ENCODE measurements at places on chromosomes 12 and 14. TPM values are rescaled to one million over a fixed set of nuclear protein-coding genes. Genes with fewer than 3 reads are reported as not detected.

The BTBD6 gene
- 51.3 TPM for total RNA-seq

The DEPDC4 gene
- total RNA-seq = 0.66 TPM

The KLRK1 gene
- total RNA-seq = 141 TPM

The GALNT6 gene
- total RNA-seq = 5.3 TPM

The DENR gene
- total RNA-seq = 44.7 TPM

The GOLGA5 gene
- total RNA-seq = 24.3 TPM

The MYO1H gene
- not detected for total RNA-seq

DNA sequence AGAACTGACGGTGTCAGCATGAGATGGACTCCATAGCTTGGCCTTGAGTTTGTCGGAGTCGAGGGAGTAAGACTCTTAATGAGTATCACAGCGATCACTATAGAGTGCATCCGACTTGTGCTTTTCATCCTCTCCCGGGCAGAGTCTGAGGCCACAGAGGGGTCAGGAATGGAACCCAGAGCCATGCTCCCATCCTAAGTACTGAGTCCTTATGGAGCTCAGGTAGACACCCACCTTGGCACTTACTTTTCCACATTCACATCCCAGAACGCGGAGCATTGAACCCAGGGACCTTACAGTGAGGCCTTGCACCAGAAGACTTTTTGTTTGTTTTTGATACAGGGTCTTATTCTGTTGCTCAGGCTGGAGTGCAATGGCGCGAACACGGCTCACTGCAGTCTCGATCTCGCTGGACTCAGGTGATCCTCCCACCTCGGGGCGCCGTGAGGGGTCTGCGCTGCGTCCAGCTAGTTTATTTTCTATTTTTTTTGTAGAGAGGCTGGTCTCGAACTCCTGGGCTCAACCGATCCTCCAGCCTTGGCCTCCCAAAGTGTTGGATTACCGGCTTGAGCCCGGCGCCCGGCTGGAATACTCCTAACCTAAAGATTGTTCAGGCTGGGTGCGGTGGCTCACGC lies 719 bp upstream of the SRSF9 start:
- no peaks in the 10 kb centered on the region for H3K27me3 ChIP-seq
- H3K4me1 ChIP-seq = peaks cover 38% of the 10 kb centered on the region
- peak overlapping the region; percentile 80 for H3K4me3 ChIP-seq
- peak overlapping the region; percentile 62 for H3K27ac ChIP-seq

DNA sequence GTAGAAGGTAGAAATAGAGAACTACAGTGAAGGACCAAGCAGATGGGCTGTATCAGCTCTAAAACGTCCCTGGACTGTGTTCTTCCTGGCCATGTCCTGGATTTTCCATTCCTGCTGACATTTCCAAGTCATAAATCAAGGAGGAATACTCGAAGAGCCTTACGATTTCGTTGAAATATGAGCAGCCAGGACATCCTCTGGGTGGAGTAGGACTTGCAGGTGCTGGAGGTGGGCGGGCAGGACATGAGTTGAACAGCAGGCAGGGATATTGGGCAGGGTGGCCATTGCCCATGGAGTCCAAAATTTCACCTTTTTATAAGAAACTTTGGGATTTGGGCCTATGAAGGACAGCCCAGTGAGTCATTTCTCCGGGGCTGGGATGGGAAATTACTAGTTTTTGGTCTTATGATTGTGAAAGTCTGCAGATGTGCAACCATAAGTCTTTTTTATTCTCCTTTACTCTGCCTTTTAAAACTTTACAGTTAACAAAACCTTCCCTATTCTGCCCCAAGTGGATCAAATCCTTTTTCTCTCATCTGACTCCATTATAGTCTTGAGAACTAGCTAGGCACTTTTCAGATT lies 88.8 kb downstream of the TMX1 start:
- DNase-seq = no peak
- H3K4me1 ChIP-seq = no peaks in the 10 kb centered on the region
- no peak overlapping the region for H3K4me3 ChIP-seq
- H3K27me3 ChIP-seq = no peaks in the 10 kb centered on the region
- H3K27ac ChIP-seq = no peak overlapping the region

DNA sequence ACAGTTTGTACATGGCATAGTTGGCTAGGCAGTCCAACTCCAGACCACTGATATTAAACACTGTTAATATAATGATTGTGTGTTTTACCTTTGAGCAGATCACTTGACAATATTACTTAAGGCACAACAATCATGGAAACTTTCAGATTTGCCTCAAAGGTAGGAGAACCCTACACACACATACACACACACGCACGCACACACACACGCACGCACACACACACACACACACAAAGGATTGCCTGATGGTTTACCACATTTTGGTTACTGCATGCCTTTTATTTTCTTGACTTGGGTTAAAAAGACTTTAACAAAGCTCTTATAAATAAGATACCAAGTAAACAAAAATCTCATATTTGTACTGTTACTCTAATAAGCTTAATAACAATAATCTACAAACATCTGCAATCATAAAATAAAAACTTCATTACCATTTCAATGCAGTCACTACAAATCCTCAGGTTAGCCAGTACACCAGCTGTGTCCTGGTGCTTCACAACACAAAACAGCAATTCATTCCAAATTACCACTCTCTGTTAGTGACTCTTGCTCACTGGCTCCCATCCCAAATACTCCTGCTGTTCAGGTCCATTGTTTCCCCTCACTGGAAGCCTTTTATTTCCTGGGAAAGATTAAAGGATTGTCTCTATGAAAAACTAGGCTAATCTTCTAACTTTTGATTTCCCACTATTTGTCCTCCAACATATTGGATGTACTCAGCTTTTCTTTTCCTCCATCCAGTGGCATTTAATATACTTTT lies 175.2 kb upstream of the ATP2B1 start:
- no peak for DNase-seq
- no peaks in the 10 kb centered on the region for H3K36me3 ChIP-seq
- no peaks in the 10 kb centered on the region for H3K27me3 ChIP-seq

GRCh38 chr14:96245710-96246538 lies 10.1 kb upstream of the BDKRB1 start:
- H3K4me1 ChIP-seq = no peaks in the 10 kb centered on the region
- H3K27me3 ChIP-seq = no peaks in the 10 kb centered on the region
- no peak overlapping the region for H3K4me3 ChIP-seq
- no peak overlapping the region for H3K27ac ChIP-seq
- H3K36me3 ChIP-seq = no peaks in the 10 kb centered on the region
- no peak for DNase-seq

DNA sequence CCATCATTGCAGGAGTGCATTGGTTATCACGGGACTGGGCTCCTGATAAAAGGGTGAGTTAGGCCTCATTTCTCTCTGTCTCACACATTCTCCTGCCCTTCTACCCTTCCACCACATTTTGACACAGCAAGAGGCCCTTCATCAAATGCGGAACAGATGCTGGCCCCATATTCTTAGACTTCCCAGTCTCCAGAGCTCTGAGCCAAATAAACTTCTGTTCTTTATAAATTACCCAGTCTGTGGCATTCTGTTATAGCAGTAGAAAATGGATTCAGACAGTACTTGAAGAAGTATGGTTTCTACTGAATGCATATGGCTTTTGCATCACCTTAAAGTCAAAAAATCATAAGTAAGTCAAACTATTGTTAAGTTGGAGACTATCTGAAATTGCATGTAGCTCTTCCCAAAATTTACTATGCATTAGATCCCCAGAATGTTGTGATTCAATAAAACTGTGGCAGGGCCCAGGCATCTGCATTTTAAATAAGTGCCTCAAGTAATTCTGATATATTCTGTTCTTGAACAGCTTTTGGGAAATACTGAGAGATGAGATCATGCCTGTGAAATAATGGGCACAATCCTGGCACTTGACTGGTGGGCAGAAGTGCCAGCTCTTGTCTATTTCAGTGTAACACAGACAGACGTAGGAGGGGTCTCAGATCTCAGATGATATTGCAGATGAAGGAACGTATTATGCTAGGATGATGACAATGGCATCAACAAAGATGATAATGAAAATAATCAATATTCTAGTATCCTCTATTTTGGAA lies 68.2 kb downstream of the E2F7 start:
- H3K27ac ChIP-seq = no peak overlapping the region
- no peak overlapping the region for H3K4me3 ChIP-seq
- no peaks in the 10 kb centered on the region for H3K36me3 ChIP-seq
- H3K27me3 ChIP-seq = no peaks in the 10 kb centered on the region

GRCh38 chr12:54294953-54295566 lies 5.8 kb downstream of the NFE2 start:
- no peak overlapping the region for H3K4me3 ChIP-seq
- H3K27me3 ChIP-seq = no peaks in the 10 kb centered on the region
- no peak overlapping the region for H3K27ac ChIP-seq
- DNase-seq = no peak
- peaks cover 5% of the 10 kb centered on the region for H3K4me1 ChIP-seq

GRCh38 chr14:24979725-24980239 lies 70.2 kb downstream of the STXBP6 start:
- H3K4me1 ChIP-seq = no peaks in the 10 kb centered on the region
- no peaks in the 10 kb centered on the region for H3K36me3 ChIP-seq
- no peaks in the 10 kb centered on the region for H3K27me3 ChIP-seq
- H3K4me3 ChIP-seq = no peak overlapping the region
- no peak overlapping the region for H3K27ac ChIP-seq
- no peak for DNase-seq

GRCh38 chr14:58460772-58461171 lies 33.3 kb downstream of the KIAA0586 start:
- no peak for DNase-seq
- H3K4me3 ChIP-seq = no peak overlapping the region
- no peak overlapping the region for H3K27ac ChIP-seq
- no peaks in the 10 kb centered on the region for H3K27me3 ChIP-seq
- no peaks in the 10 kb centered on the region for H3K4me1 ChIP-seq
- H3K36me3 ChIP-seq = peaks cover 4% of the 10 kb centered on the region

GRCh38 chr12:33044447-33044846 lies 147.9 kb upstream of the PKP2 start:
- H3K27me3 ChIP-seq = no peaks in the 10 kb centered on the region
- H3K36me3 ChIP-seq = no peaks in the 10 kb centered on the region
- DNase-seq = no peak

- no peak overlapping the region for H3K4me3 ChIP-seq
- H3K27me3 ChIP-seq = no peaks in the 10 kb centered on the region
- H3K4me1 ChIP-seq = peaks cover 2% of the 10 kb centered on the region
- H3K36me3 ChIP-seq = no peaks in the 10 kb centered on the region
- no peak overlapping the region for H3K27ac ChIP-seq
These were observed 20.4 kb upstream of the LRTM2 start for GRCh38 chr12:1799882-1800400.

GRCh38 chr12:122089077-122089476 lies 10.5 kb downstream of the MLXIP start:
- DNase-seq = no peak
- peaks cover 71% of the 10 kb centered on the region for H3K4me1 ChIP-seq
- H3K27me3 ChIP-seq = no peaks in the 10 kb centered on the region

GRCh38 chr12:93042684-93043083 lies 113.6 kb upstream of the EEA1 start:
- H3K27me3 ChIP-seq = no peaks in the 10 kb centered on the region
- H3K27ac ChIP-seq = no peak overlapping the region
- no peak for DNase-seq
- no peaks in the 10 kb centered on the region for H3K36me3 ChIP-seq

DNA sequence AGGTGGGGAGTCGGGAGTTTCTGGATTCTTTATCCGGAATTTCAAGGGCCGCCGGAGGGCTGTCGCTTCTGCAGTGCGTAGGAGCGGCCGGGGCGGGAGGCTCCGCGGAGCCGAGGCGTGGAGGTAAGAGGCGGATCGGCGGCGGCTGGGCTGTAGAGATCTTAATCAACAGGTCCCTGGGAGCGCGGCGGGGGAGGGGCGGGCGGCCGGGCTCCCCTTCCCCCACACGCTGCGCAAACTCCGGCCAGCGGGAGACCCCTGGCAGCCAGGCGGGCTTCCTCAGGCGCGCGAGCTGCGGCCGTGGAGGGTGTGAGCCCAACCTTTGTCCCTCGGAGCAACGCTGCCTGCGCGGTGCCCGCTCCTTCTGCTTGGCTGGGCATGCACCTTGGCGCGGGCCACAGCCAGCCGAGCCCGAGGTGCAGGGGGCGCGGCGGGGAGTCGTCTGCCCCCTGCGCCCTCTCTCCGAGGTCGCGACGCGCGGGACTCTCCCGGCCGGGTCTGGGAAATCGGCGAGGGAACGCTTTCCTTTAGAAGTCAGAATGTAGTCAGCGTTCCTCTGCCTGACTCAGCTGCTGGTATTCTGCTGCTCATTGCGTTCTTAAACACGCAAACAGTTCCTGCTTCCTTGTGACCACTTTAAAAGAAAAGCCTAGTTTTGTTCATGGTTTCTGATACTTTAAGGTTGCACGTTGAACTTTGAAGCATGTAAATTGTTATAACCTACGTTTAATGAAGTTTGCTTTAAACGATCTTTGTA lies at the start of gene PALS1:
Gene PALS1, plus strand, starts transcription at position 25 of the 757 bp plus-strand sequence. CDS start 37,736 bp downstream, outside the sequence.
- no peaks in the 10 kb centered on the region for H3K27me3 ChIP-seq
- peaks cover 7% of the 10 kb centered on the region for H3K4me1 ChIP-seq
- no peak for DNase-seq
- peak within 1 kb of the TSS; percentile 31 for H3K27ac ChIP-seq
- H3K36me3 ChIP-seq = no peaks in the 10 kb centered on the region

DNA sequence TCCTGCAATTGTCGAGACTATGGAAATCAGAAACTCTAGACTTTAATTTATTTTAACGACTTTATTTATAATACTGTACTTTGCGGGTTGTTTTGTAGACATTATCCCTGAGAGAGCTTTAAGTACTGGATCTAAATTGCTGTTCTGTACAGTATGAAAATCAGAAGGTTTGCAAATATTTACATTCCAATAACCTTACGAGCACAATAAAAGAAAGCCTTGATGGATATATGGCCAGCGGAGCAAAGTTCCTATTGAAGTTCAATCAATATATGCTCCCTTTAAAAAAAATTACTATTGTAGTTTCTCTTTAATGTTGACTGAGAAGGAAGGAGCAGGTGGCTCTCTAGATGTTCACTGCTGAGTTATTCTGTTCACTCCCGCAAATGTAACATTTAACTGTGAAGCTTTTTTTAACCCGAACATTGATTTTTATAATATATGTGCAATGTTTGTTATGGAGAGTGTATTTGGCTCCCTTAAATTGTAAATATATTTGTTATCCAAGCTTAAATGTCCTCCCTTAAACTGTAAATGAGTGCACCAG lies 235.3 kb downstream of the PLCZ1 start:
- no peaks in the 10 kb centered on the region for H3K36me3 ChIP-seq
- no peak overlapping the region for H3K27ac ChIP-seq
- no peak for DNase-seq
- no peaks in the 10 kb centered on the region for H3K27me3 ChIP-seq
- H3K4me1 ChIP-seq = no peaks in the 10 kb centered on the region
